Activated T-cell treated with anti-CD3 and anti-CD28 coated beads, Interleukin-2, amount 50 U/mL, for 24 hours (primary cell): ENCODE measurements at places on chromosomes 11 and 22.
A peak's percentile ranks its signal among the peaks of the same experiment; 100 is the strongest.

GRCh38 chr11:8775734-8776133 is 93.1 kb downstream of the RPL27A start:
- DNase-seq: no peak

DNA sequence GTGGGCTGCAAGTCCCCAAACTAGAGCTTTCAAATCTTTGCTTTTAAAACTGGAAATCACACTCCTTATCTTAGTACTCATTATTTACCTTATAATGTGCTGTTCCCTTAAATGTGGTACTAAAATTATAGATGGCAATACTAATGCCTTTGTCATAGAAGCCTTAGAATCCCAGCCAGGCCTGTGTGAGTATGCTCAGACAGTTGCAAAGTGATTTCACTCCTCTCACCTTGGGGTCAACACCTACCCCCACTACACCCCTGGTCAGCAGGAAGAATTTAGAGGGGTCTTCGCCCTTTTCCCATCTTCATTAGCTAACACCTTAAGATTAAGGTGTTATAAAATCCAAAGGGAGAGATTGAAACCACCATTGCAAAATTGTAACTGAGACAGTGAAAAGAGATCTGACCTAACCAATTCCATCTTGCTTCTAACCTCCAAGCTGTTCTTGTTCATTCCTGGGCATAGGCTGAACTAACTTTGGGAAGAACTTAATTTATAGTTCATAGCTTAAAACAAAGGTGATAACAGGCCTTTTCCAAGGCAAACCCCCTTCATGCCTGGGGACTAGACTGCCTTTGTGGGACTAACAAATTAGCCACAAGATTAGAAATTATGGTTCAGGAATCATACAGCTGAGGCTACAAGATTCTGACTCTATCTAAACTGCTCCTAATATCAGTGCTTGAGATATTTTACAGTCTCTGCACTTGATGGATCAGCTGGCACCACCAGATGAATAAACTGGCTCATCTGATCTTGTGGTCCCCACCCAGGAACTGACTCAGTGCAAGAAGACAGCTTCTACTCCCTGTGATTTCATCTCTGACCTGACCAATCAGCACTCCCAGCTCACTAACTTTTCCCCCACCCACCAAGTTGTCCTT is 10.4 kb upstream of the MRPL17 start:
- no peak for DNase-seq

GRCh38 chr11:108970221-108970991 is 305.5 kb downstream of the DDX10 start:
- no peak for DNase-seq

DNA sequence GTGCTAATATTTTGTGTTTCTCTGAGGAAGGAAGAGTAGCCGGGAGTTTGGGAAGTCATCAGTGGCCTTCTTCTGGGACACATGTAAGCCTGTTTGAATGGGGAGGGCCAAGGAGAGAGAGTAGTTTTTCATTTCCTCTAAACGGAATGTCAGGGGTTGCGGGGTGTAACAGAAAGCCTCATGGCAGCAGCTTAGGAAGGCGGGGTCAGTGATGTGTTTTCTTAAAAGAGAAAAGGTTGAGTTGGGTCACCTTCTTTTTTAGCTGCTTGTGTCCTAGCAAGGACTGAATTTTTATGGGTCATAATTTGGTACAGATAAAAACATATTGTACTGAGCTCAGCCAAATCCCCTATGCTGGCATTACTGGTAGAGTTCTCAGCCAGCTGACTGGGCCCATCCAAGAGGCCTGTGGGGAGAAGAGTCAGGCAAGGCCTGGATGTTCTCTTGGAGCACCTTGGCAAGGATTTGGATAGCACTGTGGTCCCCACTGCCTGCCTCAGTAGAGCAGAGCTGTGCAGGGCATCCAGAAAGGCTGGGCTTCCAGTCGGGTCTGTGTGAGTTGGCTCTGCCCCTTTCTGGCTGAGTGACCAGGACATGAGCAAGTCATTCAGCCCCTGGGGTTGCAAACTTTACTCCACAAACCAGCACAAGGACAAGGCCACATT is 29.4 kb upstream of the NAV2 start:
- DNase-seq: no peak

- DNase-seq: no peak
Measured at GRCh38 chr11:125171974-125172373, 7.4 kb downstream of the PKNOX2 start.

DNA sequence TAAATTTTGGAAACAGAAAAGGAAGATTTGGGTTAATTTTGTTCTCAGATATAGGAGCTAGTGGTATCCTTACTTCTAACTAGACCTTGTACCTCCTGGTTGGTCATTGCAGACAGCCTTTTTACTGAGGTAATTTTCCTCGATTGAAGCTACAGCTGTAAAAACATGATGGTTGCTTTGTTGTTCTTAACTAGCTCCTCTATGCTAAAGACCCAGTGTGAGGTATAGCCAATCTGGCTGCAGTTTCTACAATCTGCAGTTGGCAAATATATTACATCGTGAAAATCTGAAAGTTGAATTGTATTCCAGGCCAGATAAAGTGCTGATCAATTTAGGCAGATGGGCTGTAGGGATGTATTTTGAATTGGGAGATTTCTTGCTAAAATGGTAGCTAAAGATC is 116.5 kb downstream of the AASDHPPT start:
- DNase-seq: no peak

DNA sequence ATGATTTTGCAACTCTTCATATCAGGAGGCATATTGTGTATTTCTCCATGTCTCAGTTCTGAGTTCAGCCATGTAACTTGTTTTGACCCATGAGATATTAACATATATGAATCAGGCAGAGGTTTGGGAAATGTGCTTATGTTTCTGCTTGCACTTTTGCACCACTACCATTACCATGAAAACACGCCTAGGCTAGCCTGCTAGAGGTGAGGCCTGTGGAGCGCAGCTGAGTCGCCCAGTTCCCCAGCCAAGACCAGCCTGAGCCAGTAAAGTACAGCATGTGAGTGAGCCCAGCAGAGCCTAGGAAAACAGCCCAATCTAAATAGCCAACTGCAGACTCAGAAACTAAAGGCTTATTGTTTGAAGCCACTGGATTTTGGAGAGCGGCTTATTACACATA is 18.4 kb upstream of the MYOD1 start:
- DNase-seq: no peak

DNA sequence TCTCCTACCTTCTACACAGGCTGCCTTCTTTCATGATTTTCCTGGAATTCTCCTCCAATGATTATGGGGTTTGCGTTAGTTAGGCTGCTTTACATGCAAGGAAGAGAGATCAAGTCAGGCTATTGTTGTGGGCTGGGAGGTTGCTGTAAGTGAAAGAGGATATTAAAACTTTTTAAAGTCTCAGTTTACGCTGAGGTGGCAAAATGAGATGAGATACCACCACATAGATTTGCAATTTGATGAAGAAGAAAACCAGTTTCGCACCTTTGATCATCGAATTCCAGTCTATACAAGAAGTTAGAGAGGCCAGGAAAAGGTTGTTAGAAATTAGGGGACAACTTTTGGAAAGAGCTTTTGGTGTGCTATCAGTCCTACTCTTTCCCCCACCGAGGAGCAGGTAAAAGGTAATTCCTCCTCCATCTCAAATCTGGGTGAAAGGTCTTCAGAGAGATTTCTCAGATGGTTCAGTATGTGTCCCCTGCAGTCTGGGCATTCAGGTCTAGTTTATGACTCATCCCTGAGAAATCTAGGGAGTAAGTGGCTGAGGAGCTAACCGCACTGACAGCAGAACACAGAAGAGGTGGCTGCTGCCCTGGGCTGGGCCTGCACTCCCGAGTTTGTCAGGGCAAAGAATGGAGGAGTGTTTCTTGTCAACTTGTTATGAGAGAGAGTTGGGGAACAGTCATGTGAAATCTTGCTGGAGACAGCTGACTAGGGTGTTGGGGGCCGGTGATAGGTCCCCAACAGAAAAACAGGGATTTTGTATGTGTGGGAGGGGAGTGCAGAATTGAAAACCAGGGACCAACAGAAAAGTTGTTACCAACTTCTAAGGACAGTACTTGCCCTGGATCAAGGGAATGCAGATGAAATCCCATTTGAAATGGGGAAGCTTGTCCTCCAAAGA is 34.7 kb downstream of the CCDC83 start:
- DNase-seq: no peak

DNA sequence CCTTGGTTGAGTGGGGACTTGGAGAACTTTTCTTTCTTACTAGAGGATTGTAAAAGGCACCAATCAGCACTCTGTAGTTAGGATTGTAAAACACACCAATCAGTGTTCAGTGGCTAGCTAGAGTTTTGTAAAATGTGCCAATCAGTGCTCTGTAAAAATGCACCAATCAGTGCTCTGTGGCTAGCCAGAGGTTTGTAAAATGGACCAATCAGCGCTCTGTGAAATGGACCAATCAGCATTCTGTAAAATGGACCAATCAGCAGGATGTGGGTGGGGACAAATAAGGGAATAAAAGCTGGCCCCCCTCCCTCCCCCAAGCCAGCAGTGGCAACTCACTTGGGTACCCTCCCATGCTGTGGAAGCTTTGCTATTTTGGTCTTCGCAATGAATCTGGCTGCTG is 5.5 kb upstream of the DRG1 start:
- no peak for DNase-seq

DNA sequence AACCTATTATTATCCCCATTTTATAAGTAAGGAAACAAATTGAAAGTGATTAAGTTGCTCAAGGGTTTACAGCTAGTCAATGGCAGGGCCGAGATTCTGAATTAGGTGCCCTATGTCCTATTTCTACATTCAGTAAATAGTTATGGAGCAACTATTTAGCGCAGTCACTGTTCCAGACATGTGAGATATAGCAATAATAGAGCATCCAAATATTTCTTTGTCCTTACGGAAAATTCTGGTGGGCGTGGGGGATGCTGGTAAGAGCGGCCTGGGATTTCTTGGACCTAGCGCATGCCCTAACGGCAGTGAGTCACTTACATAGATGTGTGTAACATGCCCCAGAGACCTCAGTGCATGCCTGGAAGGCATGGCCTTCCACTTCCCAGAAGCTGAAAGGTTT is 4.4 kb downstream of the DTX4 start:
- no peak for DNase-seq

GRCh38 chr11:111911563-111912401 is at the start of gene CRYAB:
Gene CRYAB, minus strand, starts transcription at chr11:111911770. Its CDS starts 46 bp downstream, at chr11:111911724.
- no peak for DNase-seq

GRCh38 chr11:11407065-11407762 is 54.2 kb upstream of the CSNK2A3 start:
- no peak for DNase-seq

DNA sequence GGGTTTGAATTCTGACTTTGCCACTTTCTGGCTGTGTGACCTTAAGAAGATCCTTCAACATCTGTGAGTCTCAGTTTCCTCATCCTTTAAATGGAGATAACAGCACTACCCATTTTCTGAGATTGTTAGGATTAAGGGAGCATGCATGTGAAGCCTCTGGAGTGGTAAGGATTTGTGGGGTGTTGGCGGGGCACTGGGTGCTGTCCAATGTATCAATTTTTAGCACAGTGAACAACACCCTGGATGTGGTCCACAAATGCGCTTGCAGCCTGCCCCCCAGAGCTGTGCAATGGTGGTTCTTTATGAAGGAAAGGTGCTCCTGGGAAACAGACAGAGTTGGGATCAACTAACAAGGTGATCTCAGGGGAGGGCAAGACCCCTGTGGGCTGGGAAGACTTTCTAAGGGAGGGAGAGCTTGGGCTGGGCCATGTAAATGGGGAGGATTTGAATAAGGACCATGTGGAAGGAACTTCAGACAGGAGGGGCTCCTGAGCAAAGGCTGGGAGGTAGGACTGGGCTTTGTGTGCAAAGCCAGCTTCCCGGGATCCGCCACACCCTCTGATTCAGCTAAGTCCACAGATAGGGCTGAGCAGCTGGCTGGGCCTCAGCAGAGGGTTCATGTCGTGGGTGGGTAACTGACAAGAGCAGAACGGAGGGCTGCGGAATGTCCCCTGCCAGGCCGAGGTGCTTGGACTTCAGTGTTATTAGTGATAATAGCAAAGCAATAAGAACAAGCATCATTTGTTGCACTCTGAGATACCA is 22.7 kb upstream of the RASD2 start:
- DNase-seq: no peak

- no peak for DNase-seq
Measured at GRCh38 chr11:1307163-1307870, 2.1 kb downstream of the TOLLIP start.

- DNase-seq: no peak
Measured at GRCh38 chr11:62033191-62034035, 66.0 kb upstream of the FTH1 start.

DNA sequence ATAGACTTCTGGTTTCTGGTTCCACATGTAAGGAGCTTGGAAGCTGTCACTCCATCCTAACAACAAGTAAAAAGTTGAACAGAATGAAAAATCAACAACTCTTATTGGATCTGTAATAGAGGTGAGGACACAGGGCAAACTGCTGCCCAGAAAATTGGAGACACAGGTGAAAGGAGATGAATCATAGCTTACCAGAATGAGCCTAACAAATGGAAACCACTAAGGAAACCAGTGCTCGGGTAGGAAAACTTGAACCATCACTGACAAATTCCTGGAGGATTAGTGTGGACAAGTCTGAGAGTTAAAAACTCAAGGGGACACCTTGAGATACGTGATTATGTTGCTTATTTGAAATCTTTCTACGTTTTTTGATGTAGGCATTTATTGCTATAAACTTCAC is 52.1 kb downstream of the GDPD4 start:
- DNase-seq: no peak

DNA sequence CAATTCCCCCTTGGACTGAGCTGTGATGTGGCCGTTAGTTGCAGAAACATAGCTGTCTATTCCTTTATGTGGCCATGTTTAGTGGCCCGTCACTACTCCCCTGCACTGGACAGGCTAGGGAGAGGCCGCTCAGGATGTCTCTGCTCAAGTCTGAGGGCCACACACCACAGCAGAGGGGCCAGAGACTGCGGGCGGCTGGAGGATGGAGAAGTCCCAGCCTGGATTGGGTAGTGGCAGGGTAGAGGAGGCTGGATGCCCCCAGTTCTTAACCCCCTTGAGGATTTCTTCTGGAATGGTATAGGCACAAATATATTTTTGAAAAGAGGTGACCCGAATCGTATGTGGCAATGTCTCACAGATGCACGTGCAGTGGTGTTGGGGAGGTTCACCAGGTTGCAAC is 116.4 kb upstream of the B3GAT1 start:
- DNase-seq: peak; percentile 2
